ENCODE measurements at places on chromosomes 1 and 21. TPM values are rescaled to one million over a fixed set of nuclear protein-coding genes. Genes with fewer than 3 reads are reported as not detected.

Gene SH2D2A
- not detected for total RNA-seq

Gene HSD11B1
- 0.32 TPM for total RNA-seq

Gene WNT2B
- total RNA-seq, result 4.8 TPM

Gene SELE
- 9.0 TPM for total RNA-seq

Gene CFHR1
- 16.0 TPM for total RNA-seq

Gene KCNE1
- total RNA-seq, result 5.7 TPM

Gene ARHGEF10L
- 177 TPM for total RNA-seq

Gene GPA33
- total RNA-seq, result not detected

GRCh38 chr1:233689017-233689747 is 75.3 kb downstream of the KCNK1 start:
- H3K27me3 ChIP-seq, result no peaks in the 10 kb centered on the region
- DNase-seq, result no peak
- H3K27ac ChIP-seq, result no peak overlapping the region
- no peaks in the 10 kb centered on the region for H3K36me3 ChIP-seq

GRCh38 chr1:234836045-234836681 is 226.2 kb upstream of the IRF2BP2 start:
- H3K36me3 ChIP-seq, result no peaks in the 10 kb centered on the region
- H3K4me1 ChIP-seq, result no peaks in the 10 kb centered on the region
- no peaks in the 10 kb centered on the region for H3K27me3 ChIP-seq
- DNase-seq, result no peak
- no peak overlapping the region for H3K4me3 ChIP-seq

- H3K27ac ChIP-seq, result peak overlapping the region; percentile 69
- no peaks in the 10 kb centered on the region for H3K36me3 ChIP-seq
- DNase-seq, result no peak
- no peak overlapping the region for H3K4me3 ChIP-seq
These were observed 107.1 kb downstream of the NIBAN1 start for GRCh38 chr1:184866991-184867788.

DNA sequence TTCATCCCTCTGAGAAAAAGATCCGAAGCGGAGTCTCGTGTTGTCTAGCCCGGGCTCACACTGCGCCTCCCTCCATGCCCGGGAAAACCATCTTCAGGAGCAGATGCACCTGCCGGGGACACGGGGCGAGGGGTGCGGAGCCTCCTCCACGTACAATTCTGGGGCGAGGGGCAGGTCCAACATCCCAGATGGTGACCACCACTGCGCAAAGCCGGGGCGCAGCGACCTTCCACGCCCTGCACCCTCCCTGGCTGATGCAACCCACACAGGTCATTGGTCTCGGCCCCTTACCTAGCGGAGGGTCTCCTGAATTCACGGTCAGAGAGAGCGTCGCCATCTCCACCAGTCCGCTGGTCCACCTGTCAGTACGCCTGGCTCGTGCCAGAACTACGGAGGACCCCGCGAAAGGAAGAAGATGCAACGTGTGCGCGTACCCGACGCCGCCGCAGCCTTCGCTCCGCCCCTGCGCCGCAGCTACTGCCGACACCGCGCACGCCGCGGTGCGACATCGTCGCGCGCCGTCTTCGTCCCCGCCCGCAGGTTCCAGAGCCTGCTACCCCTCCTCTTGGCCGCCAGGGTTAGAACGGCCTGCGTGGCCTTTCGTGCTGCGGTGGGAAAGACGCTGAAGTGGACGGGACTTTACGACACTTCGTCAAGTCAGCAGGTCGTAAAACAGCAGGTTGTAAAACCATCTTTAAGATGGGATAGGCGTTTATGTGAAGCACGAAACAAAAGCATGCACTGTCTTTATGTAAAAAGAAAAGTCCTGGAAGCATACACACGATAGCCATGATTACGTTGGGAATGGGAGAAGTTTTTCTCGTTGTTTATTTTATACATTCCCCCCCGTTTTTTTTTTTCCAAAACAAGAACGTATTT is at the start of gene EPRS1:
Gene EPRS1, minus strand, starts transcription at position 454 of the 879 bp plus-strand sequence. Its CDS starts 117 bp downstream, at position 337.
- H3K4me3 ChIP-seq, result peak within 1 kb of the TSS; percentile 67
- no peaks in the 10 kb centered on the region for H3K27me3 ChIP-seq
- H3K27ac ChIP-seq, result peak within 1 kb of the TSS; percentile 89
- H3K36me3 ChIP-seq, result no peaks in the 10 kb centered on the region
- peak; percentile 96 for DNase-seq

DNA sequence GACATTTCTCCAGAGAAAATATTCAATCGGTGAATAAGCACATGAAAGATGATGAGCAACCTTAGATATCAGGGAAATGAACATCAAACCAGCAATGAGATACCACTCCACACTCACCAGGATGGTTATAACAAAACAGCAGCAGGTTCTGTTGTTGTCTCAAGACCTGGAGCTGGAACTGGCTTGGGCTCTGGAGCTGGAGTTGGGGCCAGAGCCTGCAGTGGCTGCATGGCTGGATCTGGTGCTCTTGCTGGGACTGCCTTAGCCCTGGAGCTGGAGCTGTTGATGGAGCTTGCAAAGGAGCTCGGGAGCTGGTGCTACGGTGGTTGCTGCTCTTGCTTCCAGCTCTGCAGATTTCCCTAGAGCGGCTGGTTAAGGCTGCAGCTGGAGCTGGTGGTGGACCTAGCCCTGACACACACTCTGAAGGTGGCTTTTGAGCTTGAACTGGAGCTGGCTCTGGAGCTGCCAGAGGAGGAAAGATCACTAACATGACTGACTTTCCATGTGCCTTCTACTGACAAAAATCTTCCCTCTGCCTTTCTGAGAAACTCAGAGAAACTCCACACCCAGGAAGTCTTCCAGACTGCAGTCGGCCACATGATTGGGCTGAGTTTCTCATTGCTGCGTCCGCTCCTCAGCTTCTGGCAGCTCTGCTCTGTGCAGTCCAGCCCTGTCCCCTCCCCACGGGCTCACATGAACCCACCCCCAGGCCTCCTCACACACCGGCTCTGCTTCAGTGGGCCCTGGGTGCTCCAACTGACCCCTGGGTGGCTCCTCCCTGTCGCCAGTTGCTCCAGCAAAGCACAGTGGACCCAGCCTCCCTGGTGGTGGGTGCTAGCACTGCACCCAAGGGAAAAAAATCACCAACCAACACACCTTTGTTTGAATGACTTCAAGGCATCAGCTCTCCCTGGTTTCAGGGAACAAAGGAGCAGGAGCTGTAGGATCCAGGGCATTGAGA is 139.1 kb upstream of the FMN2 start:
- H3K4me1 ChIP-seq, result no peaks in the 10 kb centered on the region
- no peak for DNase-seq

GRCh38 chr1:63343922-63344321 is 21.6 kb downstream of the FOXD3 start:
- DNase-seq, result no peak
- no peaks in the 10 kb centered on the region for H3K4me1 ChIP-seq
- H3K4me3 ChIP-seq, result no peak overlapping the region

- no peak overlapping the region for H3K4me3 ChIP-seq
- no peak for DNase-seq
- H3K4me1 ChIP-seq, result no peaks in the 10 kb centered on the region
- peaks cover 18% of the 10 kb centered on the region for H3K36me3 ChIP-seq
- no peaks in the 10 kb centered on the region for H3K27me3 ChIP-seq
These were observed 59.7 kb downstream of the MRPL37 start for GRCh38 chr1:54259546-54260140.

- no peaks in the 10 kb centered on the region for H3K36me3 ChIP-seq
- peaks cover 26% of the 10 kb centered on the region for H3K4me1 ChIP-seq
- H3K27me3 ChIP-seq, result no peaks in the 10 kb centered on the region
- no peak overlapping the region for H3K4me3 ChIP-seq
- peak; percentile 91 for DNase-seq
These were observed 38.7 kb upstream of the NEK7 start for GRCh38 chr1:198118134-198118533.

GRCh38 chr1:42815941-42816584 is 859 bp upstream of the ERMAP start:
- no peaks in the 10 kb centered on the region for H3K27me3 ChIP-seq
- H3K4me1 ChIP-seq, result peaks cover 9% of the 10 kb centered on the region
- no peak for DNase-seq
- H3K36me3 ChIP-seq, result peaks cover 4% of the 10 kb centered on the region

DNA sequence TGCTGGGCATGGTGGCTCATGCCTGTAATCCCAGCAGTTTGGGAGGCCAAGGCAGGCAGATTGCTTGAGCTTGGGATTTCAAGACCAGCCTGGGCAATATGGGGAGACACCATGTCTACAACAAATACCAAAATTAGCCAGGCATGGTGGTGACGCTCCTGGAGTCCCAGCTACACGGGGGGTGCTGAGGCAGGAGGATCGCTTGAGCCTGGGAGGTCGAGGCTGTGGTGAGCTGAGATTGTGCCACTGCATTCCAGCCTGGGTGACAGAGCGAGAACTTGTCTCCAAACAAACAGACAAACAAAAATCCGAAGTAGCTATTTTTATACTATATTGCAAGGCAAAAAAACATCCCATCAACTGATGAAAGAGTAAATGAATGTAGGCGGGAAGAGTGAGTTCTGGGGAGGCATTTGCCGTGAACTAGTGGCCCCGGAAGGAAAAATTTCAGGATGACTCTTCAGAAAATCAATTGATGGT is 40.6 kb downstream of the NCMAP start:
- H3K4me3 ChIP-seq, result no peak overlapping the region
- no peak for DNase-seq
- H3K27me3 ChIP-seq, result no peaks in the 10 kb centered on the region
- no peaks in the 10 kb centered on the region for H3K4me1 ChIP-seq

DNA sequence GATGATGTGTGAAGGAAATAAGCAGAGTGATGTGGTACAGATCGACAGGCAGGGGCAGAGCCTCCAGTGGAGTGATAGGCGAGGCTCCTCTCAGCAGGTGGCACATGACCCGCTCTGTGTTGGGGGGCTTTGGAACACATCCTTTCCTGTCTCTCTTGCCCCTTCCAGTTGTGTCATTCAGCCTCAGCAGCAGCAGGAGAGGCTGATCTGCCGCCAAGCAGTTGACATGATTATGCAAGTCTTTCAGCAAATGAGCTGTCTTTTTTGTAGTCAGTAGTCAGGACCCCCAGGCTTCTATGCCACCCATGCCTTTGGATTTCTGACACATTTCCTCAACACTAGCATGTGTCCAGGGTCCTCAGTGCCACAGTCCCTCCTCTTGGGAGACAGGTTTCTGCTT is 307.1 kb upstream of the C1orf174 start:
- H3K27me3 ChIP-seq, result no peaks in the 10 kb centered on the region
- no peak for DNase-seq
- no peaks in the 10 kb centered on the region for H3K36me3 ChIP-seq
- no peaks in the 10 kb centered on the region for H3K4me1 ChIP-seq

GRCh38 chr1:31949862-31950261 is 11.7 kb upstream of the PTP4A2 start:
- no peaks in the 10 kb centered on the region for H3K36me3 ChIP-seq
- H3K27me3 ChIP-seq, result no peaks in the 10 kb centered on the region
- H3K4me3 ChIP-seq, result no peak overlapping the region
- peaks cover 9% of the 10 kb centered on the region for H3K4me1 ChIP-seq

DNA sequence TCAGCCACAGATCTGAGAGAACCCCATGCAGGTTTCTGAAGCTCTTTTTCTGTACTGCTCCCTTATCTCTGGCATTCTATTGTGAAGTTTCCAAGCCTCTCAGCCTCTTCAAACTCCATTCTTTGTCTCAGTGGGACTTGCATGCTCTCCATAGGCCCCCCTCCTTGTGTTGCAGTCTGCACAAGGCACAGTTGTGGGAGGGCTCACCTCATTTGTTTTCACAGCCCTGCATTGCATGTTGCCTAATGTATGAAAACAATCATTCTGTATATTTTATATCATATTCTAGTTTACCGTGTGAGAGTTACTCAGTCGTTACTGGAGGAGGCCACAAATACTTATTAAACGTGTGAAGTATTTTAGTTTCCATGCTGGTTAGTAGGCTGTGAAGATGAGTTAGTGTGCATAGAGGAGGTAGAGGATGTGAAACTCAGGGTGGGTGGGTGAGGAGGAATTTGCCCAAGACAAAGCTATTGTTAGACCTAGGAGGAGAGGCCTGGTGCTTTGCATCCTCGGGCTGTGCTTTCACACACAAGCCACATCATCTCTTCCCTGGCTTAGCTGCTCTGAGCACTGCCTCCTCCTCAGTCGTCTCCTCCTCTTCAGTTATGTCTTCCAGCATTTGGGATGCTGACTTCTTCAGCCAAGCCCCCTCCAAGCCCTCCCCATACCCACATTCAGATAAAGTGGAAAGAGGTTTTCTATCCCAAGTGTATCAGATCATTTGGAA is 7.8 kb upstream of the CHI3L2 start:
- no peaks in the 10 kb centered on the region for H3K36me3 ChIP-seq
- H3K27ac ChIP-seq, result no peak overlapping the region
- peaks cover 4% of the 10 kb centered on the region for H3K4me1 ChIP-seq
- DNase-seq, result no peak
- no peaks in the 10 kb centered on the region for H3K27me3 ChIP-seq

- no peak for DNase-seq
- no peak overlapping the region for H3K27ac ChIP-seq
- peaks cover 15% of the 10 kb centered on the region for H3K4me1 ChIP-seq
- no peaks in the 10 kb centered on the region for H3K27me3 ChIP-seq
- H3K36me3 ChIP-seq, result no peaks in the 10 kb centered on the region
- H3K4me3 ChIP-seq, result no peak overlapping the region
These were observed 2.8 kb downstream of the HES4 start for GRCh38 chr1:996851-997712.

DNA sequence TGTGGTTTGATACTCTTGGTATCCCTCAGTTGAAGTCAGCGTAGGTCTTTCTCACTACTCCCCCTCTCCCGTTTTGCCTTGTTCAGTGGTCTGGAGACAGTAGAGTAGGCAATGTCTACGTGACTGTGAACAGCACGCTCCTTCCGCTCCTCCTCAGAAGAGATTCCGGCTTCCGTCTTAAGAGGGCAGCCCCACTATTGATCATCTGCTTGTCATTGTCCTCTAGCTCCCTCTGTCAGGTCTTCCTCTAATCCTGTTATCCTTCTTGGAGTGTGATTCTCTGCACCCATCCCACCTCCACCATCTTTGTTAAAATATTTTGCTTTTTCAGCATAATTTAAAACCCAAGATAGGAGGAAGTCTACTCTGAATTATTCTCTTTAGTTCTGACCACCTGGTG is 129.9 kb upstream of the KCNK2 start:
- no peaks in the 10 kb centered on the region for H3K27me3 ChIP-seq
- no peak overlapping the region for H3K4me3 ChIP-seq
- H3K27ac ChIP-seq, result no peak overlapping the region
- DNase-seq, result no peak

- no peak overlapping the region for H3K4me3 ChIP-seq
- no peak for DNase-seq
- no peaks in the 10 kb centered on the region for H3K27me3 ChIP-seq
- no peaks in the 10 kb centered on the region for H3K36me3 ChIP-seq
These were observed 50.1 kb downstream of the RASAL2 start for GRCh38 chr1:178143730-178144690.

DNA sequence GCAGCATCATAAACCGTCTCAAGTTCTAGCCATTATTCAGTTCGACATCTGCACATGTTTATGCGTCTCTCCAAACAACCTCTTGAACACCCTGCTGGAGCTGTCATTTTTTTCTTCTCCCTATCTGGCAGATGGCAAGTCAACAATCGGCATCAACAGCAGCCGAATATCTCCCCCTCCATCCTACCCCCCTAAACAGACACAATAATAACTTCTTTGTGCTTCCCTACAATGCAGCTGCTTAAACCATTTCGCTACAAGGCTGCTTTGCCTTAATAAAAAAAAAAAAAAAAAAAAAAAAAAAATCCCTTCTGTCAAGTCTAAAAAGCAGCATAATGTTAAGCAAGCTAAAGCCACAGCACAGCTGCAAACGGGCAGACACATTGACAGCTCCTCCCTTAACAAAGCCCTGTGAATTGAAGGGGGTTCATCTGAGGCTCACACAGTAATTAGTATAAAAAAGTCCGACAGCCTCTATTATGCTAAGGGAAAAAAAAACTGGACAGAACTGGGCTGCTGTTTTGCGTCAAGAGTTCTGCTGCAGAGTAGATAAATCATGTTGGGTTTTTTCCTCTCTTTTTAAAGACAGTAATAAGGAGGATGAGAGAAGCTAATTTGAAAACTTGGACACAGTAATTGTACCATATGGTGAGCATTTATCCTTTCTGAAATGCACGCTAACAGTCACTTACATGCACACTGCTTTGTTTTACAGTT is 136.4 kb downstream of the AKT3 start:
- no peak overlapping the region for H3K27ac ChIP-seq
- no peaks in the 10 kb centered on the region for H3K27me3 ChIP-seq
- no peaks in the 10 kb centered on the region for H3K36me3 ChIP-seq
- H3K4me3 ChIP-seq, result no peak overlapping the region

Measured in ascending aorta (tissue), 2 donors.